Heart left ventricle (tissue), 16 donors: ENCODE measurements at places on chromosomes 4 and X. TPM values are rescaled to one million over a fixed set of nuclear protein-coding genes. Genes with fewer than 3 reads are reported as not detected.

GRCh38 chrX:69179380-69179911, 14.2 kb upstream of the PJA1 start:
- DNase-seq, result no peak
- H3K4me3 ChIP-seq, result no peak overlapping the region
- H3K36me3 ChIP-seq, result no peaks in the 10 kb centered on the region
- no peaks in the 10 kb centered on the region for H3K27me3 ChIP-seq
- no peak overlapping the region for H3K27ac ChIP-seq
- H3K4me1 ChIP-seq, result no peaks in the 10 kb centered on the region

GAGE12E gene
- not detected for total RNA-seq

DNA sequence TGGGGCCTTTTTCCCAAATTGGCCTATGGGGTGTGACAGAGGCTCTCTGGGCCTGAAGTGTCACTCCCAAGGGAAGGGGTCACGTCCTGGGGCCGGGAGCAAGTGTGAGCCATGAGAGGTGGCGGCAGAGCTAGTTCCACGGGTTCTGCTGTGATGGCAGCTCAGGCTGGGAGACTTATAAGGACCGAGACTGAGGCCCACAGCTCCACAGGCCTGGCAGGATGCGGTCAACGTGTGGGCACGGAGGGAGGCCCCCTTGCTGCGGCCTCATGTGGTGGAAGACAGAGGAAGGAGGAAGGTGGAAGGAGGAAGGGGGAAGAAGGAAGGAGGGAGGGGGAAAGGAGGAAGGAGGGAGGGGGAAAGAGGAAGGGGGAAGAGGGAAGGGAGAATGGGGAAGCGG, 7.2 kb upstream of the CPLX1 start:
- no peak overlapping the region for H3K4me3 ChIP-seq
- no peak overlapping the region for H3K27ac ChIP-seq
- H3K27me3 ChIP-seq, result no peaks in the 10 kb centered on the region
- DNase-seq, result no peak

GRCh38 chr4:107993969-107994368, 4.3 kb downstream of the HADH start:
- H3K36me3 ChIP-seq, result no peaks in the 10 kb centered on the region
- H3K27ac ChIP-seq, result peak overlapping the region; percentile 96
- no peak for DNase-seq
- peak overlapping the region; percentile 86 for H3K4me3 ChIP-seq
- no peaks in the 10 kb centered on the region for H3K4me1 ChIP-seq
- no peaks in the 10 kb centered on the region for H3K27me3 ChIP-seq
